Activated T-cell treated with anti-CD3 and anti-CD28 coated beads, Interleukin-2, amount 50 U/mL, for 24 hours (primary cell): ENCODE measurements at places on chromosomes 13 and 19.

GRCh38 chr19:51368366-51369282, at the start of gene CLDND2:
Gene CLDND2, minus strand, starts transcription at chr19:51369003. Its CDS starts 426 bp downstream, at chr19:51368577.
- peak; percentile 56 for DNase-seq

DNA sequence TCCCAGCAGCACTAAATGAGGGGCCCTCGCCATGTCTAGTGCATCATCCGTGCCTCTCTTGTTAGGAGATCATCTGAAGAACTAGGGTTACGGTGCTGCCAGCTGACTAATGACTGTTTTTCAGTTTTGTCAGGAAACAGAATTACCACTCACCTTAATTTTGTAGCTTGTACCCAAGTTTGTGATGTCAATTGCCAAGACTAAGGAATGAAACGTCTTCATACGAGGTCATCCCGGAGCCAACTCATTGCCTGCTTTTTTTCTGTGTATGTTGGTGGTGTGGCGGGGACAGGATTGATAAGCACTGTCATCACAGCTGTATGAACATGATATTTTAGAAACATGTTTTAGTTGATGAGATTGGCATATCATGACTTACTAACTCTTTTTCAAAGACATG, 100.6 kb downstream of the TNFRSF19 start:
- no peak for DNase-seq

- no peak for DNase-seq
Measured at GRCh38 chr13:44760434-44760833, 184.3 kb upstream of the TSC22D1 start.

DNA sequence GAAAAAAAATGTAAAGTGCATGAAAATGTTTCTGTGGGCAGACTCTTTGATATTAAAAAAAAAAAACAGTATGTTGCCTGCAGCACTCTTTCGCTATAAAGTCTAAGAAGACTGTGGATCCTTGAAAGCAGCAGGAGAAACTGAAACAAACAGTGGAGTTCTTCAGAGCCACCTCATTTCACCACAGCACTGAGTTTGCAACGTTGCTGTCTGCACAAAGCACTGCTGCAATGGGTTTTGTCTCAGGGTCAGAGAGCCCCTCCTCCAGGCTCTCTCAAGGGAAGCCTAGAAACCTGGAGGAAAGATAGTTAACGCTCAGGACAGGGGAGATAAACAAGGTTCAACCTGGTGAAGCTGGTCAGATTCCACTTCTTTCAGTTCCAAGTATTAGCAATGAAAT, 248.7 kb downstream of the EFNB2 start:
- no peak for DNase-seq

- DNase-seq, result no peak
Measured at GRCh38 chr13:34044041-34044440, 226.1 kb downstream of the RFC3 start.

GRCh38 chr13:27524981-27525975, 74.9 kb upstream of the MTIF3 start:
- no peak for DNase-seq

- no peak for DNase-seq
Measured at GRCh38 chr19:10876459-10877240, 5.3 kb downstream of the CARM1 start.

GRCh38 chr13:71869274-71869673, 2.3 kb upstream of the DACH1 start:
- no peak for DNase-seq

GRCh38 chr13:29511106-29511796, 84.2 kb downstream of the SLC7A1 start:
- no peak for DNase-seq

DNA sequence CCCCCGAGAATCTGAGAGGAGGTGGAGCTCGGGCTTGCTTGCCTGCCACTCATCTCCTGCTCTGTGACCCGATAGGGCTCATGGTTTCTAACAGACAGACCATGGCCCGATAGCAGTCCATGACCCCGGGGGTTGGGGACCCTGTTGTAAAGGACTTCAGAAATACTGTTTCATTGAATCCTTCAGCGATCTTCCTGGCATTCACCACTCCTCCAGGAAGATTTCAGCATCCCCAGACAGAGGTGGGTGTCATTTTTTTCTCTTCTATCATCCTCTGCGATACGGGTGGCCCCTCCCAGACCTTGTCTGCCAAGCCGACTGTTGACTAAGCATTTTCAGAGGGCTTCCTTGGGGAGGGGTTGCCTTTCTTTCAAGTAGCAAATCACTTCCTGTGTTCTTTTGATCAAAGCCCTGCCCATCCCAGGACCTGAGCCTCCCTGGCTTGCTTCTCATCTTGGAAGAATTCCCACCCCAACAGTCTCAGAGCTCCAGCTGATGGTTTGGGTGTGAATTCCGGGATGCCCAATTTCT, 1.7 kb downstream of the MYO1F start:
- peak; percentile 62 for DNase-seq
